Effector CD8-positive, alpha-beta T cell (primary cell): ENCODE measurements at places on chromosomes 3 and 15.

GRCh38 chr3:31241533-31241932 is 291.2 kb upstream of the STT3B start:
- DNase-seq, result no peak

GRCh38 chr15:37103475-37104423 is 3.4 kb upstream of the MEIS2 start:
- DNase-seq, result no peak

- DNase-seq, result no peak
These were observed 335.6 kb downstream of the FOXP1 start for GRCh38 chr3:71247958-71248335.

DNA sequence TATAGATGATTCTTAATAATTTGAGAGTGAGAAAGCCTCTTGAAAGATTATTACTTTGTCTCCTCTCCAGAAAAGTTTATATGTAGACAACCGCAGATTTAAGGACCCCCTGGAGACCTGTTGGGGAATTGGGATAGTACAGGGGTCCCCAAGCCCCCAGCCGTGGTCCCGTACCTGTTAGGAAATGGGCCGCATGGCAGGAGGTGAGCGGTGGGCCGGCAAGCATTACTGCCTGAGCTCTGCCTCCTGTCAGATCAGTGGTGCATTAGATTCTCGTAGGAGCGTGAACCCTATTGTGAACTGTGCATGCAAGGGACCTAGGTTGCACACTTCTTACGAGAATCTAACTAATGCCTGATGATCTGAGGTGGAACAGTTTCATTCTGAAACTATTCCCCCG is 78.3 kb downstream of the PFN2 start:
- DNase-seq, result no peak

DNA sequence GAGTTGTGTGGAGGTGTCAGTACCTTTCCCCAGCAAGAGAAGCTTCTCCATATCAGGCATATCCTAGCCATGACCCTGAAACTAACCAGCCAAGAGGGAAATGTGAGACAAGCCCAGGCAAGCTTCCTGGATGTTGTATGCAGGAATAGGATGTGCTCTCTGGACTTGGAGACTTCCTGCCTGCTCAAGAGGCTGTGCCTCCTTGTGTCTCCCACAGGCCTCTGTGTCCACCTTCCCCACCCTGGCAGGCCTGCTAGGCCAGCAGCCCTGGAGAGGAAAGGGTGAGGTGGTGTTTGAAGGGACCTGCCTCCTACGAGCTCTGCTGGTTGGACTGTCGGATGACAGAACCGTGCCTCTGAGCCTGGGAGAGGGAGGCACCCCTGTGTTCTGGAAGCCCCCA is 2.1 kb upstream of the DYNLT2B start:
- DNase-seq, result no peak

DNA sequence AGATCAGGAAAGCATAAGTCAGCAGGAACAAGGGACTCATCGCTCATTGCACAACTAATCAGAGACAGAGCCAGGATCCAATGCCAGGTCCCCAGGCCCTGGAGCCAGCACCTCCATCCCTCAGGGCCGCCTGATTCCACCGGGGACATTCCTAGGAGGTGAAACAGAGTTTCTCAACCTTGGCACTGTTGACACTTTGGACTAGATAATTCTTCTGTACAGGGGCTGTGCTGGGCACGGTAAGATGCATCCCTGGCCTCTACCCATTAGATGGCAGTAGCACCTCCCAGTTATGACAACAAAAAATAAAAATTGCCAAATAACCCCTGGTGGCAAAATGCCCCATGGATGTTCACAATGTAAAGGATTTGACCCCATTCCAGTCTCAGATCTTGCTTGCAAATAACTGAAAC is 127.7 kb downstream of the MTHFS start:
- no peak for DNase-seq

GRCh38 chr15:25655207-25655948 is 207.7 kb downstream of the ATP10A start:
- no peak for DNase-seq

GRCh38 chr15:94638183-94638582 is 406.8 kb downstream of the MCTP2 start:
- DNase-seq, result no peak

DNA sequence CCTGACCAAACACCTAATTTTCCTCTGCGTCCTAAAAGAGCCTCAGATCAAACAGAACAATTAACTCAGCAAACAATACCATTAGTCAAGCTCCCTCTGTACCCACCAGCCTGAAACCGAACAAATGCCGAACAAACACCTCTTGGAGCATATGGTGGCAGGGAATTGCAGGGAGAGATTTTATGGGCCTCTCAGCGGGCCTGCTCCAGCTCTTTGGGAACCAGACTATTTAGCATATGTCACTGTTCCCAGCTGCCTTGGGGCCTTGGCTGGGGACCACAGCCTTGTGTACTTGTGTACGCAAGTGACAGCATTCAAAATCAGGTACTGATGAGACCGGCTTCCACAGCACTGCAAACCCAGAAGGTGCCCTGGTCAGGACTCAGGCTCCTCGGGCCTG is 388.8 kb upstream of the PPP2R3A start:
- DNase-seq, result no peak

- DNase-seq, result no peak
These were observed 149.4 kb downstream of the LPP start for GRCh38 chr3:188303286-188303799.

- no peak for DNase-seq
These were observed 358.4 kb upstream of the NR2F2 start for GRCh38 chr15:95972041-95972553.

DNA sequence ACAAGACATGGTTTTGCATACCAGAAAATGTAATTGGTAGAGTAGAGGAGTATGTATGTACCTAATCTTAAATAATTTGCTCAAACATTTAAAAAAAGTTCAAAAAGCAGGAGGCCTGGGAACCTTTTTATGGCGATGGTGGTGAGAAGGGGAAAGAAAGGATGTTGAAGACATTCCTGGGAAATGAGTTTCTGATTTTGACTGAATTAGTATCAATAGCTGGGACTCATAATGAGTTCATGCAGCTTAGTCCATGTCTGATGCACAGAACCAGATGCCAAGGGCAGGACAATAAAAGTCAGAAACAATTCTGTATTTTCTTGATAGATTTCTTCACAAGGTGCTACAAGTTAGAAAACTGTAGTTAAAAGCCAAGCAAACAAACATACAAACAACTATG is 395.3 kb downstream of the GAP43 start:
- no peak for DNase-seq

DNA sequence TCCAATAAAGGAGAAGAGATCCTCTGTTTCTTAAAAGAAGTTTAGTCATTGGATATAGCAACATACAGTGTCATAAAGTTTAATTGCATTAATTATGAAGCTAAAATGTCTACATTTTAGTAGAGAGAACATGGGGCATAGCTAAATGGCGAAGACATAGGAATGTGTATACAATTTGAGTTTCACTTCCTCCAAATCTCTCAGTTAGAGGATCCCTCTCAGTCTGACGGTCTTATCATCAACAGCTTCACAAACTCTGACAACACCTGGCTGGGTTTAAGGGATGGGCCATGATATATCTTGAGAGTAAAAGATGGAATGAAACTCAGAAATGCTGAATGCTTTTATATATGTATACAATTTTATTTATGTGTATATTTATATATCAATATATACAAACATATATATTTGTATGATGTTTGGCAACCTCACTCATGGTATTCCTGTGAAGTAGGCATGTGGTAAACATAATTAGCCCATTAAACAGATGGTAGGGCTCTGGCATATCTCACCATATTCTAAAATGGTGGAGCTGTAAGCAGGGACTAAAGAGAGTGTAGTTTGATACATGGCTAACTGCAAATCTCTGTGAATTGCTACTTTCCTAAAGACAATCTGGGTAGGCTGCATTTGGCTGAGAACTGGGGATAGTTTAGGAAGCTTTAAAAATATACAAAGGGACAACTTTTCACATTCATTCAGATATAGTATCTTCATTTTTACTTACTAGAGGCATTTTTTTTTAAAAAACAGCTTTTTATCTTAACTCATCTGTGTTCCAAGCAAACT is 111.6 kb downstream of the TIGIT start:
- DNase-seq, result no peak

DNA sequence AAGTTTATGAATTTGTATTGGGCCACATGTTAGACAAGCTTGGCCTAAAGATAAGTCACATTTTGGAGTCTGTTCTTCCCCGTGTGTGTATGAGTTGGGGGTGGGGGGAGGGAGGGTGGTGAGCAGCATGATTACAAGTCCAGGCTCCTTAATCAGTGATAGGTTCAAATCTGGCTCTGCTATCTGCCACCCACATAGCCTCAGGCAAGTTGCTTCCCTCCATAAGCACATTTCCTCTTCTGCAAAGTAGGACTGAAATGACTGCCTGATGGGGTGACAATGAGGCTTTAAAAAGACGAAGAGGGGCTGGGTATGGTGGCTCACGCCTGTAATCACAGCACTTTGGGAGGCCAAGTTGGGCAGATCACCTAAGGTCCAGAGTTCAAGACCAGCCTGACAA is 1.1 kb upstream of the SPATA12 start:
- no peak for DNase-seq

DNA sequence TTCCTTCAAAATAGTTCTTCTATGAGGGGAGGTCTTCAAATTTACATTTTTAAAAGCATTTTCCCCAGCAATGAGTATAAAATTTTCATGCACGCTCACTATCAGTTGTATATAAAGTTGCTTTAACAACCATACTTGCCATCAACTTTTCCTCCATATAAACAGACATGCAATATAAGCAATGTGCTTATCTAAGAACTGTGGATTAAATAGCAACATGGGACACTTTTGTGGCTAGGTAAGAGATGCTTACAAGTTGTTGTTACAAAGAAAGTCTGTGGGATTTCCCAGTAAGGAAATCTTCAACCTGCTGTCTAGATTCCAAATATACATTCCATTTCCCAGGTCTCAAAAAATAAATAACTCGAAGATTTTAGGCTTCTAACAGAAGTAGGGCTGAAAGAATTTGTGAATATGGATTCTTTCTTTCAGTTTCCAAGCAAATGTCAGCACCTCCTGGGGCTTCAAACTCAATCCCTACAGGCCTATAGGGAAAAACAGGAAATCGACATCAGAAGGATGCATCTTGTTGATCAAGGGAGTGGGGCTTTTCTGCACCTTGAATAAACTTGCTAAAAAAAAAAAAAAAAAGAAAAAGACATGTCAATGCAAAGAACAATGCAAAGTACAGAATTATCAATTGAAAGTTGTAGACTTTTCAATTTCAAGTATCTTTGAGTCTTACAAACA is 16.1 kb downstream of the TNIK start:
- DNase-seq, result no peak

DNA sequence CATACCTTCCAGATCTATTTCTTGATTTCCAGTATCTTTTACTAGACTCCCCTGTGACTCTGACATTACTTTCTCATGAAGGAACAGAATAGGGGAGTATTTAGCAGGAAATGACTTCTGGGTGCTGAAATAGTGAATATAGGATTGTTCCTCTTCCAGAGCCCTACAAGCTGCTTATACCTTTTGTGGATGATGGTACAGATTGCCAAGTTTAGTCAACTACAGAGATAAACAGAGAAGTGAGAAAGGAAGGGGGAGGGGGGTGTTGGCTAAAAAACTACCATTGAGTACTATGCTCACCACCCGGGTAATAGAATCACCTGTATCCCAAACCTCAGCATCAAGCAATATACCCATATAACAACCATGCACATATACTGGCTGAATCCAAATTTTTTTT is 298.3 kb upstream of the GPR149 start:
- DNase-seq, result no peak

DNA sequence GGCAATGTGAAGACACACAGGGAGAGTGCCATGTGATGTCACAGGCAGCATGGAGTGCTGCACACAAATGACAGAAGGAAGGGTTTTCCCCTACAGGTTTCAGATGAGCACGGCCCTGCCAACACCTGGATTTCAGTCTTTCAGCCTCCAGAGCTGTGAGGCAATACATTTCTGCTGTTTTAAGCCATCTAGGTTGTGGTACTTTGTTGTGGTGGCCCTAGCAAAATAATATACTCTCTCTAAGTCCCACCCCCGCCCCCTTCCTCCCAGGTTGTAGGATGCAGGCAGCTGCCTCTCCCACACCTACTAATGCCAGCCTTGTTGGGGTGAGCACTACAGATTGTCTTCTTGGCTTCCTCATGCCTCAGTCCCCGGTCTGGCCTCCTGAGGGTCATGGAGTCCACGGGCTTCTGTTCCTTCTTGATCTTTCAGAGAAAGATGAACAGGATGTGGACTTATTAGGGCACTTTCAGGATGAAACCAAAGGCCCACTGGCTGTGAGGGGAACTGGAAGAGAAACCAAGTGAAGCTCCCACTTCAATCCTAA is 180.0 kb downstream of the CD47 start:
- DNase-seq, result no peak

DNA sequence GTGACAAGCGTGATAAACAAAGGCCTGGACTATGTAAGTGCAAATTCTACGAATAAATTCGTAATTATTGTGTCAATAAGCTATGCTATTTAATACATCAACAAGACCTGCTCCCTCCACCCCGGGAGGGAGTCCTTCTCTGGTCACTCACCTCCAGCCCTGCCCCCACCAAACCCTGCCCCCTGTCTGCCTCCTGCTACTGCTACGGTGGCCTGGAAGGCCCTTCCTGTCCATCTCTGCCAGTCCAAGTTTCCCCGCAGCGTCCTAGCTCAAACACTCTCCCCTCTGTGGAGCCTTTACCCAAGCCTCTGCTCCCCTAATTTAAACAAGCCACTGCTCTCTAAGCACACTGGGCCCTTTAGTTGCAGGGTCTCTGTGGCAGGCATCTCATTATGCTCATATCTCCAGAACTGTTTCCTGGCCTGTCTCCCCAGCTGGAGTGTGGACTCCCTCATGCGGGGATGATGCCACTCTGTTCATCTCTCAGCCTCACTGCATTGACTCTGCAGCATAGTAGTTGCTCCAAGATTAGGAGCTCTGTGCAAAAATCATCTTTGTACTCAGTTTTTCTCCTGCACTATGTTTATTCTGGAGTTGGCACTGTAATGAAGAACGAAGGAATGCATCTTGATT is 241.2 kb downstream of the NTRK3 start:
- DNase-seq, result no peak

DNA sequence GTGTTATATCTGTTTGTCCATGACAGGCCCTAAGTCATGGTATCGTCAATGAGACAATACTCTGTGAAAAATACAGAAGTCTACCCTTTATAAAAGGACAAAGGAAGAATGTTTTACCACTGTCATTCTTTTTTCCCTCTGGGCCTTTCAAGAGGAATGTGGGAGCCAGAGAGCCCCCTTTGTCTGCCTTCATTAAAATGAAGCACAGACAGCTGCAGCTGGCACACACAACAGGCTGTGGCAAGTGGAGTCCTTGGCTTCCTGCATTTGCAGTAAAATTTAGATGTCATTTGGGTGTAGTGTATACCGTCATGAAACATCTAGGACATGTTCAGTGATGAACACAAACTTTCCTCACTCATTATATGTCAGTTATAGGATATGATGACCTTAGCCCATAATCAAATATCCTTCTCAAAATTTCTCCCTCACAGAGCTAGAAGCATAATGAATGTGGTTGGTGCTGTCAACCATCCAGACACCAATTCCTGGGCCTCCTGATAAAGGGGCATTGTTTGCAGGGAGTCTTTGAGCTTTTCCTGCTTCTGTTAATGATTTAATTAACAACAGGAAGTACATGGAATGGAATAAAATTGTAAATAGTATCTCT is 76.4 kb downstream of the DHX36 start:
- no peak for DNase-seq
